Lower lobe of right lung (tissue), 2 donors: ENCODE measurements at places on chromosomes 7 and 10. TPM values are rescaled to one million over a fixed set of nuclear protein-coding genes. Genes with fewer than 3 reads are reported as not detected.

- no peak overlapping the region for H3K27ac ChIP-seq
- DNase-seq: no peak
- no peaks in the 10 kb centered on the region for H3K27me3 ChIP-seq
- no peaks in the 10 kb centered on the region for H3K4me1 ChIP-seq
- H3K36me3 ChIP-seq: no peaks in the 10 kb centered on the region
Measured at GRCh38 chr10:43931308-43931930, 282.7 kb upstream of the ZNF32 start.

GRCh38 chr7:114629762-114630161 is 215.1 kb downstream of the FOXP2 start:
- no peaks in the 10 kb centered on the region for H3K36me3 ChIP-seq
- H3K4me1 ChIP-seq: no peaks in the 10 kb centered on the region
- no peak overlapping the region for H3K27ac ChIP-seq
- H3K27me3 ChIP-seq: no peaks in the 10 kb centered on the region
- no peak for DNase-seq

Gene SPAM1
- total RNA-seq: not detected

Gene GRID2IP
- total RNA-seq: 0.41 TPM

Gene PNLIPRP3
- not detected for total RNA-seq

Gene BLVRA
- total RNA-seq: 106 TPM

DNA sequence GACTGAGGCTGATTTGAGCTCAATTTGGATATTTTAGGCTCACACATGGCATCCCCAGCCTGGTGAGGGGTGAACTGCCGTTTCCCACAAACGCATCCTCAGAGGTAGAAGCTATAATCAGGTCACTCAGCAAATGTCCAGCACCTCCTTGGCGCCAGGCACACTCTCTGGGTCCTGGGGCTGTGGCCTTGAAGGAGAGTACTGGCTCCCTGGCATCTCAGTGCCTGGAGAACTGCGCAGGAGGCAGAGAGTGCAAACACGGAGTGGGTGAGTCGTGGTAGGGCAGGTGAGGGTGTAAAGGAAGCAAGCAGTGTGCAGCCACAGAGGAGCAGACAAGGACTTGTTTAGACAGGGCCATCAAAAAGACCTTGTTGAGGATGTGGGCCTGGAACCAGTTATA is 224.0 kb upstream of the ZNF32 start:
- H3K27ac ChIP-seq: no peak overlapping the region
- no peak for DNase-seq
- no peaks in the 10 kb centered on the region for H3K36me3 ChIP-seq
- H3K4me1 ChIP-seq: no peaks in the 10 kb centered on the region

Gene NME8
- total RNA-seq: not detected

DNA sequence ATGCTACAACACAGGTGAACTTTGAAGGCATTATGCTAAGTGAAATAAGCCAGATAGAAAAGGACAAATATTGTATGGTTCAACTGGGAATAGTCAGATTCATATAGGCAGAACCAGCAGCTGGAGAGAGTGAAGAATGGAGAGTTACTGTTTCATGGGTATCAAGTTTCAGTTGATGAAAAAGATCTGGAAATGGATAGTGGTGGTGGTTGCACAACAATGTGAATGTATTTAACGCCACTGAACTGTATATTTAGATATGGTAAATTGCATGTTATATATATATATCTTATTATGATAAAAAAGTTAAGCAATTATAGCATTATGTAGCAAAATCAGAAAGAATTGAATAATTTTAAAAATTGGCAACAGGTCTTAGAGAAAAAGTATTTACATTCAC is 3.9 kb downstream of the LMBR1 start:
- H3K4me1 ChIP-seq: peaks cover 14% of the 10 kb centered on the region
- no peak overlapping the region for H3K27ac ChIP-seq
- DNase-seq: no peak
- H3K4me3 ChIP-seq: no peak overlapping the region
- H3K36me3 ChIP-seq: no peaks in the 10 kb centered on the region

Gene PCDH15
- 2.1 TPM for total RNA-seq

Gene MORN4
- 5.4 TPM for total RNA-seq
